ENCODE measurements at places on chromosomes 7 and 10.

GRCh38 chr7:21767300-21767900, 178.3 kb downstream of the CDCA7L start:
- peak; percentile 24 for DNase-seq

GRCh38 chr7:123410273-123410904, 124.0 kb downstream of the IQUB start:
- DNase-seq, result no peak

- DNase-seq, result no peak
Observed at GRCh38 chr10:97974526-97975525, 55.6 kb downstream of the CRTAC1 start.

GRCh38 chr7:38873433-38873832, 35.6 kb downstream of the VPS41 start:
- DNase-seq, result no peak

DNA sequence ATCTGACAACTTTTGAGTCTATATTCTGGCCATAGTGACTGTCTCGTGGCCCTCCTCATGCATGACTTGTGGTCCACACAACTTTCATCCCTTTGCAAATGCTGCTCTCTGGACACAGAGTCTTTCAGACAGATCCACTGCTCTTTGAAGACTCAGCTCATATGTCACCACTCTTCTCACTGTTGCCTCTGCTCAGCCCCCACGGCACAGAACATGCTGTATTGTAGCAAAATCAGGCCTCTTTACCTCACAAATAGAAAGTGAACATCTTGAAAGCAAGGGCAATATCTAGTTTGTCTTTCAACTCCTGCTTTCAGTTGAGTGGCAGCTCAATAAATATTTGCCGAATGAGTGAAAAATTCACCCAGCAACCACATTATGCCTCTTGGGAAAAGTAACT, 443.5 kb downstream of the NRG3 start:
- DNase-seq, result no peak

- DNase-seq, result no peak
Observed at GRCh38 chr10:35720366-35720765, 78.3 kb upstream of the FZD8 start.

GRCh38 chr10:44010873-44011602, 362.4 kb upstream of the ZNF32 start:
- DNase-seq, result no peak

DNA sequence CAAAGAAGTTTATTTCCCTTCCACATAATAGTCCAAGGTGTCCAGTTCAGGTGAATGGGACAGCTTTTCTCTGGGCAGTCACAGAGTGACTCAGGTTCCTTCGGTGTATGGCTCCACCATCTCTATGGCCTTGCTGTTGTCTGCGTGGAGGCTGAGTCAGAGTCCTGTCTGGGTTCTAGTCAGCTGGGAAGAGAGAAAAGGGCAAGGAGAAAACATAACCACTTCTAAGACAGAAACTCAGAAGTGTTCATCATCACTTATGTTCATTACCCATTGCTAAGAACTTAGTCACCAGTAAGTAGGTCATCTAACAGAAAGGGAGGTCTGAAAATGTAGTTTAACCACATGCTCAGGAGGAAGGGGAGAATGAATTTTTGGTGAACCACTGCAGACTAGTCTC, 32.4 kb upstream of the CCDC7 start:
- DNase-seq, result no peak

GRCh38 chr10:44627591-44628354, 242.9 kb upstream of the CXCL12 start:
- DNase-seq, result no peak

DNA sequence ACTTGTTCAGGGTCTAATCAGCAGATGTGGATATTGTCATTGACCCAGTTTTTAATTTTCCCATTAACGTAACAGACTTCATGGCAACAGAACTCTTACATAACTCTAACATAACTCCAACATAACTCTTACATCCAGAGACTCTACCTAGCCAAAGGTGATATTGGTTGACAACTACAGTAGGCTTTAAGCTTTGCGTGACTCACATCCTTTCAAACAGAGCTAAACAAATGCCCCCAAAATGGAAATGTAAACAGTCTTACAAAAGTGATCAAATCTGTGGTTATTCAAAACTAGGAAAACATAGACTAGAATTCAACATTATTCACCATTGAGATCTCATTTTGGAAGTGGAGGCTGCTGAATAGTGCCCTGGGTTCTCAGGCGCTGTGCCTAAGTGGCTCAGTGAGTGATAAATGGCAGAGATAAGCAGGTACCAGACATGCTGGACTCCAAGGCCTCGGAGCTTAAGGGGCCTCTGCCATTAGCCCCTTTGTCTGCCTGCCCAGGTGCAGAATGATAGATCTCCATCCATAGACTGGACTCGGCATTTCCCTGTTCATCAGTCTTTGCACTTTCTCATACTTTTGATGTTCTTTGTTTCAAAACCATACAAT, 34.3 kb upstream of the BTBD16 start:
- DNase-seq, result no peak
